ENCODE measurements at places on chromosomes 4 and X.

GRCh38 chr4:32929796-32930699 lies 2209.9 kb downstream of the PCDH7 start:
- no peak for DNase-seq

GRCh38 chr4:83581411-83582288 lies 45.7 kb downstream of the GPAT3 start:
- DNase-seq, result no peak

- no peak for DNase-seq
Measured at GRCh38 chr4:54882616-54883015, 224.9 kb downstream of the KIT start.

DNA sequence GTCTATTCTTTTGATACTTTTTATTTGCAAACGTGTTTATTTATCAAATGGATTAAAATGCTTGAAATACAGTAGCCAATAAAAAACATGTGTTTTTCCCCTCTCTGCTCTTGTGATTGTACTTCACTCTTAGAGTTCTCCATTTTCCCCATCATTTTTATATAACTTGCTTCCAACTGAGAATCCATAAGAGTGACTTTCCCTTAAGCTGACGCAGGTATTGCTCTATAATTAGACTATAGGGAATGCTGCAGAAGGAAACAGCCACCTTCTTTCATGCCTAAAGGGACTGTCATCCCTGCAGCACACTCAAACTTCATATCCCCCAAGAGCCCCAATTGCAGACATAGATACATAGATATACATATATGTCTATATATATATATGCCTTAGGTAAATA lies 456.9 kb downstream of the ADGRL3 start:
- DNase-seq, result no peak

GRCh38 chr4:169727616-169728015 lies 30.1 kb downstream of the HPF1 start:
- DNase-seq, result no peak

DNA sequence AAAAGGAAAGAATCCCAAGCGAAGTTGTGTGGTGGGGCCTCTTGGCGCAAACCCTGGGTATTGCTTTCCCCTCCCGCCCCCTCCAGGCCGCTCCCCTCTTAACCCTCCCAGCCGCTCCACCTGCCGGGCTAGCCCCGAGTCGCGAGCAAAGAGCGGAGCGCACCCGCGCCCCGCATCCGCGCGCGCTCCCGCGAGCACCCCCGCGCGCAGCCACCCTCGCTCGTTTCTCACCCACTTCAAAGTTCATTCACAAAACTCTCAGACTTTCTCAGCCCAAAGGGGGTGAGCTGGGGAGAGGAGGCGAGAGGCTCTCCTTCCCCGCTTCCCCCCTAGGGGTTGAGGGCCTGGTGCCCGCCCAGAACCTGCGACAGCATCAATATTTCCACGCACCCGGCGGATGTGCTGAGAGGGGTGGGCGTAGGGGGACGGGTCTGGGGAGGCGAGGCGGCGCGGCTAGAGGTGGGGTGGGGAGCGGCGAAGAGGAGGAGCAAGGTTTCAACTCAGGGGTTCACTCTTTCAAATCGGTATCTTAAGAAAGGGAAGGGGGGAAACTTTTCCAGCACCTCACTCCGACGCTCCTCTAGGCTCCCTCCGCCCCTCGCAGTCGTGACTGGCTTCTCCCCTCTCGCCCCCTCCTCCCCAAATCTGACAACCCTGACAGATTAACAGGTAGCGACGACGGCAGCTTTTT lies 1.8 kb downstream of the MAML3 start:
- DNase-seq, result no peak

DNA sequence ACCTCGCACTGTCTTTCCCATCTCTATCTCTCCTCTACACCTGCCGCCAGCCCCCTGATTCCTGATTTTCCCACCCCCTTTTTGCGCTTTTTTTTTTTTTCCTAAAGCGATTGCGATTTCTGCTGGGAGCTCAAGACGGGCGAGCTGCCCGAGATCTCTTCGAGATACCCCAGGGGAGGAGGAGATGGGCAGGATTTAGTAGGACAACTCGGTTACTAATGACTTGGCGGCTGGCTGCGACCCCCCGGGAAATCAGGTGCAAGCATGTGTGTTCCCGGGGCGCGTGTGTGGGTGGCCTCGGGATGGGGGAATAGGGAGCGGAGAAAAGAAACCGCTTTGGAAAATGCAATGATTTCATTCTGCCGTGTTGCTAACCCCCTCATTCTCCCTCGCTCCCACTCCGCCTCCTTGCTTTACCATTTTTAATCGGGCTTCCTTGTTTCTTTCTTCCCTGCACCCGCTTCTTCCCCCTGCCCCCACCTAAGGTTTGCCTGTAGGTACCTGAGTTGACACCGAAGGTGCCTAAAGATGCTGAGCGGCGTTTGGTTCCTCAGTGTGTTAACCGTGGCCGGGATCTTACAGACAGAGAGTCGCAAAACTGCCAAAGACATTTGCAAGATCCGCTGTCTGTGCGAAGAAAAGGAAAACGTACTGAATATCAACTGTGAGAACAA lies 4.4 kb downstream of the SLITRK2 start:
- no peak for DNase-seq

DNA sequence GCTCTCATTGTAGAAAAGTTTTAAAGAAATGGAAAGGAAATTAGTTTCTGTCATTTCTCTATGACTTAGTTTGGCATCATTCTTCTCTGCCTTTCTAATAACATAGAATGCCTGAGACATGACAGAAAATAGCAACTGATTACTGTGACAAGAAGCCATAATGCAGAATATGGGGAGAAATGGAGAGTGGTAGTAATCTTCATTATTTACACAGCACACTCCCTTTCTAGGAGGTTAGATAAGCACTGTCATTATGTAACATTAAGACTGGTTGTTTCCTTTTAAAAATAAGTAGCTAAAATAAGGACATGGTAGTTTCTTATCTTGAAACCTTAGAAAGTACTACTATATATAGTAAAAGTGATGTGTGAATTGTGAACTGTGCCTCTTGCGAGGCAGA lies 1227.9 kb upstream of the PABPC4L start:
- DNase-seq, result no peak

- no peak for DNase-seq
Measured at GRCh38 chr4:152870606-152871005, 65.5 kb upstream of the FHDC1 start.

DNA sequence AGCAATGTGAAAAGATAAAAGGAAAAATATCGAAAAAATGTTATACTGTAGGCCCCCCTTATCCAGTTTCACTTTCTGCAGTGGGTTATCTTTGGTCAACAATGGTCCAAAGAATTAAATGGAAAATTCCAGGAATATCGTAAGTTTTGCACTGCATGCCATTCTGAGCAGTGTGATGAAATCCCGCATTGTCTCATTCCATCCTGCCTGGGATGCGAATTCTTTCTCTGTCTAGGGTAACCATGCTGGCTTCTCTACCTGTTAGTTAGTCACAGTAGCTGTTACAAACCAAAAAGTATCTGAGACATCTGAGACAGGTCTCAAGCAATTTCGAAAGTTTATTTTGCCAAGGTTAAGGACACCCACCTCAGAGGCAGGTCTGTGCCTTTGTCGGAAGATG lies 170.3 kb downstream of the COX18 start:
- DNase-seq, result no peak

GRCh38 chr4:15744016-15744545 lies 34.0 kb upstream of the CD38 start:
- DNase-seq, result peak; percentile 5

GRCh38 chrX:133373386-133374079 lies 41.8 kb downstream of the GPC4 start:
- no peak for DNase-seq

GRCh38 chr4:85717351-85717750 lies 242.4 kb downstream of the ARHGAP24 start:
- DNase-seq, result no peak

- DNase-seq, result no peak
Measured at GRCh38 chrX:142549923-142550322, 344.8 kb upstream of the MAGEC2 start.

- DNase-seq, result no peak
Measured at GRCh38 chrX:125298871-125299270, 20.8 kb upstream of the TEX13C start.

GRCh38 chrX:151151665-151152267 lies 24.6 kb upstream of the GPR50 start:
- DNase-seq, result no peak

DNA sequence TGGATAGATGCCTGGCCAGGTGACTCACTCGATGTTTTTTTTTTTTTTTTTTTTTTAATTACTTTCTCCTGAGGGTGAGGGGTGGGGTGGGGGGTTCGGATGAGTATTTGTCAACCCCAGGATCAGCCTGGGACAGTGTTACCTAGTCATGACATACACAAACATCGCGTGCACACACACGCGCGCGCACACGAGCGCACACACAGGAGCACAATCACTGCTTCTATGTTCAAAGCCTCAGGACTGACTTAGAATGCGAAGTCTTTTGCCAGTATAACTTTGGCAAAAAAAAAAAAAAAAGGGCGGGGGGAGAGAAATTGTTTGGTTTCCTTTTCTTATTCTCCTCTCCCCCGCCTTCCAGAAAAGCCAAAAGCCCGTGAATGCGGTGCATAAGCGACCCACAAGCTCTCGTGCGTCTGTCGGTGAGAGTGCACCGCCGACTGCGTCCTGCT lies 115.0 kb upstream of the TEX13C start:
- no peak for DNase-seq

- no peak for DNase-seq
Measured at GRCh38 chrX:103607364-103608305, at the start of gene TCEAL3. TSS of gene TCEAL3 (plus strand) at chrX:103607963. CDS start at chrX:103609065, 1,102 bp downstream.

DNA sequence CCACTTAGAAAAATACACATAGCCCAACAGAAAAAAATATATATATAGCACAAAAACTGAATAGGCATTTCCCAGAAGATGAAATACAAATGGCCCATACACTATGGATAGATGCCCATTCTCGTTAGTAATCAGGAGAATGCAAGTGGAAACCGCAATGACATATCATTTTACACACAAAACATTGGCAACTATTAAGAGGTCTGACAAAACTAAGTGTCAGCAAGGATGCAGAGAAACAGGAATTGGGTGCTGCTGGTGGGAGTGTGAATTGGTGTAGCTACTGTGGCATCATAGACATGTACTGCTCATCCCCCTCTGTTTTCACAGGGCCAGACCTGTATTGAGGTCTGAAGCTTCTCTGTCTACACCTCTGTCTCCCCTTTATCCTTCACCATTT lies 320.0 kb downstream of the IDS start:
- DNase-seq, result no peak

DNA sequence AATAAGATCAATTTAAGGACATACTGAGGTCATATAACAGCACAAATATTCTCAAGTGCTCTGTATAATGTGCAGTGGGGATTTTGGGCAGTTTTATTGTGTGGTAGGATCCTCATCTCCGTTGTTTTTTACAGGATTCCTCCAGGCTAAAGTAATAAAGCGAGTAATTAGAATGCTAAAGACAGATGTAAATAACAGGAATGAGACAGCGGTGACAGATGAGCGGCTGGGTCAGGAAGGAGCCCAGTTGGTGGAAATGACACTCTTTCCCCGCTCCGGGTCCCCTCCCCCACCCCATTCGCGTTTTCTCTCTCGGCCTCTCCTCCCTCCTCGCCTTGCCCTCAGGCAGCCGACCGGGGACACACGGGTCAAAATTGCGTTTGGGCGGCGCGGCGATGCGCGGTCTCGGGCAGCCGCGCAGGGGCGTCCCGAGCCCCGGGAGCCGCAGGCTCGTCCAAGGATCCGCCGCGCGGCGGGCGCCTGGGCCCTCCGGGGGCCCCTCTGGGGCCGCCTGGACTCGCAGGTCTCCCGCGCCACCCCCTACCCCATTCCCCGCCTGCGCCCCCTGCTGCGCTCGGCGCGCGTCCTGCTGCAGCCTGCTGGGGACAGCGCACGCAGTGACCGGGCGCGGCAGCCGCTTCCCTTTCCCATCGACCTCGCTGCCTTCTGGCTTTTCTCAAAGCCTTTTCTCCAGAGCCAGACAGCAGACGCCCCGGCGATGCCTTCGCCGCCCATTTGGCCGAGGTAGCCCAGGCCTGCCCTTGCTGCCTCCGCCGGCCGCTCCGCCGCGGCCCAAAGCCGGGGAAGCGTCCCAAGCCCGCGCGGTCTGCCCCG lies 16.2 kb downstream of the POU4F2 start:
- no peak for DNase-seq

GRCh38 chr4:31234494-31234893 lies 514.3 kb downstream of the PCDH7 start:
- DNase-seq, result no peak

GRCh38 chr4:170386511-170386910 lies 296.8 kb upstream of the AADAT start:
- no peak for DNase-seq

- DNase-seq, result peak; percentile 93
Measured at GRCh38 chr4:7842384-7843279, 97.0 kb downstream of the AFAP1 start.

- DNase-seq, result no peak
Measured at GRCh38 chr4:46586566-46586965, 196.6 kb upstream of the GABRA2 start.

DNA sequence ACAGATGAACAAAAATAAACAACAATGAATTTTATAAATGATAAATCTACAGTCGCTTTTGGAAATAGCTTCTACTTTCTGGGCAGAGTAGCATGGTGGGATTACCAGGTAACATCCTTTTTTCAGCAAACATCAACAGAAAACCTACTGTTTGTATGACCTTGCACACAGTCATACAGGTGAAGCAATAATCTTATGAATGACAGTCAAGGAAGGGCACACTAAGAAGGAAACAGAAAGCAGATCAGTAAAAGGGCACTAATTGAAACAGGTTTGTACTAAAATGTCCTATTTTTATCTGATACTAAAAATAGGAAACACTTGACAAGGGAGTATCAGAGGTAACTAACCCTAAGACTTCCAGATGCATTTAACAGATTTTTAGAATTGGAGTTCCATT lies 108.9 kb downstream of the DLG3 start:
- DNase-seq, result no peak

DNA sequence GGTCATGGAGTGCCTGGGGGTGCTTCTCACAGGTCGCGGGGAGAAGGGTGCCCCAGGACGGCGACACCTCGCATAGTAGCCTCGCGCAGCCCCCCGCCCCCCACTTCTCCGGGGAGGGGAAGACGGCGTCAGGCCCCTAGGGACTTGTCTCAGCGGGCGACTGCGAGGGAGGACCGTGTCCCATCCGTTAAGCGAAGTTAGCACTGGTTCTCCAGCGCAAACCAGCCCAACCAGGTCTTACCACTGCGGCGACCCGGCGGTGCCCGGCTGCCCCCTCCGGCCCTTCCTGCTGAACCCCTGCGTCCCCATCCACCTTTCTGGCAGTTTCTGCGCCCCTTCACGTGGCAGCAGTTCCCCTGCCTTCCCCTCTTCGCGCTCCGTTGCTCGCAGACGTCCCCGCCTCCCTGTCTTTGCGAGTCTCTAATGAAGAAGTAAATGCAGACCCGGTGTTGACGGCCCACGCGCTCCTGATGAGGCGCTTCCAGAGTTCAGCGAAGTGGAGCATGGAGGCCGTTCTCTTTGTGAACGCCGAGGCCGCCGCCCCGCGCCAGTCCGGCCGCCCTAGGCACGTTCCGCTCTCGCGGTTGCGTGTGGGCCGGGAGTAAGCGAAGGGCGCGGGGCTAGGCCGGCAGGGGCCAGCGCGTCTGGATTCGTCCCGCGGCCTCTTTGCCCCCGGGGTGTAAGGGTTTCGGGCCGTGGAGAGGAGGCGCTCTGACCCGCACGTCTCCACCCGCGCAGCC lies 3.0 kb downstream of the SLIT2 start:
- no peak for DNase-seq

GRCh38 chrX:94854251-94854650 lies 1180.2 kb downstream of the FAM133A start:
- no peak for DNase-seq
